Mesothelial cell of epicardium (in vitro differentiated cells): ENCODE measurements at places on chromosomes 6 and 20. TPM values are rescaled to one million over a fixed set of nuclear protein-coding genes. Genes with fewer than 3 reads are reported as not detected.

DNA sequence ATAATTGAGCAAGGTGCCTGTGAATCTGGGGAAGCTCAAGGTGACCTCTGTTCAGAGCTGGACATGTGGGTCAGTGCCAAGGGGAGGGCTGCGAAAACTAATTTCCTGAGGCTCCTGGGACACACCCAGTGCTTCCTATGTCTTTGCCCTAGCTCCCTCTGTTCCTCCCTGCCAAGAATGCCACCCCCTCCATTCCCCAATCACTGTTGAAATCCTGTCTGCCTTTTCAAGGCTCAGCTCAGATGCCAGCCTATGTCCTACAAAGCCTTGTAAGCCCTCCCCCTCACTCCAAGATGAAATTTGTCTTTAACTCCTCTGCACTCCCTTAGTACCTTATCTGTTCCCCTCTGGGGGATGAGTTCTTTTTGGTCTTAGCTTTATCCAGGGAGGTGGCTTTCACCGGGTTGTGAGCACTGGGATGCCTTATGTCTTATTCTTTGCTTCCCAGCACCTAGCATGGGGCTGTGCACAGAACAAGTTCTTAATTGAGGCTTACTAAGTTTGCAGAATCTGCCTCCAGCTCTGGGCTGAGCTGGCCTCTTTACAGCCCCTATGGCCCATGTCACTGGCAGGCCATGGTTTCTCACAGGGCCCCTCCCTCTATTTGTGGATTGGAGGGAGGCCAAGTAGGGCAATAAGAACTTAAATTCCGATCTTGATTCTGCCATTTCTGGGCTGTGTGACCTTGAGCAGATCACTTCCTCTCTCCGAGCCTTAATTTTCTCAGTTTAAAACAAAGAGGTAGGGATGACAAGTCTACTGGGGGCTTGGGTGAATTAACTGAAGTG, 51.5 kb upstream of the EPB41L1 start:
- H3K36me3 ChIP-seq = no peaks in the 10 kb centered on the region
- DNase-seq = no peak
- no peak overlapping the region for H3K4me3 ChIP-seq
- H3K4me1 ChIP-seq = peaks cover 14% of the 10 kb centered on the region
- H3K27me3 ChIP-seq = no peaks in the 10 kb centered on the region

DNA sequence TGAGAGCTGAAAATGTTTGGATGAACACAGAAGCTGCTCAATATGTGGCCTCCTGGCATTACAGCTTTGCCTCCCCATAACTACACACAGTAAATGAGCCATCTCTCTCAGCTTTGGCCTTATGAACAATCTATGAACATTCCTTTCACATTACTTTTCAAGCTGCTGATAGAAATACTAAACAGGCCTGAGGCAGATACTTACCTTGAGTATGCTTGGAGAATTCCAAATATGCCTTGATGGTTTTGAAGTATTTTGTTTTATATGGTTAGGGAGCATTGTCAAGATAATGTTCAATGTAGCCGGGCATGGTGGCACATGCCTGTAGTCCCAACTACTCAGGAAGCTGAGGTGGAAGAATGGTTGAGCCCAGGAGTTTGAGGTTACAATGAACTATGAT, 104.5 kb downstream of the CD24 start:
- peak overlapping the region; percentile 4 for H3K27ac ChIP-seq
- H3K27me3 ChIP-seq = no peaks in the 10 kb centered on the region
- peaks cover 7% of the 10 kb centered on the region for H3K36me3 ChIP-seq
- no peak for DNase-seq
- H3K4me3 ChIP-seq = no peak overlapping the region

DNA sequence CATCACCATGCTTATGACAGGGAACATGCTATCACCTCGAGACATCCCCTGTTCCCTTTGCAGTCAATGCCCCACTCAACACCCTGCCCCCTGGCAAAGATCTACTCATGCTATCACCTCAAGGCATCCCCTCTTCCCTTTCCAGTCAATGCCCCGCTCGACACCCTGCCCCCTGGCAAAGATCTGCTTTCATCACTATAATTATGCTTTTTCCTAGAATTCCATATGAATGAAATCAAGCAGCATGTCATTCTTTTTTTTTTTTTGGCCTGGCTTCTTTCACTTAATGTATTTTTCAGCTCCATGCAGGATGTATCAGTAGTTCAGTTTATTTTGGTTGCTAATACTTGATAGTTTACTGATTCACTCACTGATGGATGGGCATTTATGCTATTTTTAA, 554.9 kb downstream of the CDH26 start:
- no peak overlapping the region for H3K4me3 ChIP-seq
- H3K4me1 ChIP-seq = peaks cover 11% of the 10 kb centered on the region
- H3K27me3 ChIP-seq = peaks cover 5% of the 10 kb centered on the region
- H3K36me3 ChIP-seq = no peaks in the 10 kb centered on the region
- H3K27ac ChIP-seq = no peak overlapping the region

GRCh38 chr6:152478377-152479010, 158.7 kb downstream of the SYNE1 start:
- H3K27me3 ChIP-seq = no peaks in the 10 kb centered on the region
- H3K4me3 ChIP-seq = no peak overlapping the region
- no peaks in the 10 kb centered on the region for H3K4me1 ChIP-seq

- no peak overlapping the region for H3K27ac ChIP-seq
- no peak for DNase-seq
- no peaks in the 10 kb centered on the region for H3K27me3 ChIP-seq
- H3K4me3 ChIP-seq = no peak overlapping the region
These were observed 80.2 kb downstream of the MLIP start for GRCh38 chr6:54191461-54191860.

- H3K36me3 ChIP-seq = peaks cover 12% of the 10 kb centered on the region
- H3K4me3 ChIP-seq = no peak overlapping the region
- H3K4me1 ChIP-seq = no peaks in the 10 kb centered on the region
- DNase-seq = no peak
These were observed 368.1 kb downstream of the NRN1 start for GRCh38 chr6:5638666-5639065.

DNA sequence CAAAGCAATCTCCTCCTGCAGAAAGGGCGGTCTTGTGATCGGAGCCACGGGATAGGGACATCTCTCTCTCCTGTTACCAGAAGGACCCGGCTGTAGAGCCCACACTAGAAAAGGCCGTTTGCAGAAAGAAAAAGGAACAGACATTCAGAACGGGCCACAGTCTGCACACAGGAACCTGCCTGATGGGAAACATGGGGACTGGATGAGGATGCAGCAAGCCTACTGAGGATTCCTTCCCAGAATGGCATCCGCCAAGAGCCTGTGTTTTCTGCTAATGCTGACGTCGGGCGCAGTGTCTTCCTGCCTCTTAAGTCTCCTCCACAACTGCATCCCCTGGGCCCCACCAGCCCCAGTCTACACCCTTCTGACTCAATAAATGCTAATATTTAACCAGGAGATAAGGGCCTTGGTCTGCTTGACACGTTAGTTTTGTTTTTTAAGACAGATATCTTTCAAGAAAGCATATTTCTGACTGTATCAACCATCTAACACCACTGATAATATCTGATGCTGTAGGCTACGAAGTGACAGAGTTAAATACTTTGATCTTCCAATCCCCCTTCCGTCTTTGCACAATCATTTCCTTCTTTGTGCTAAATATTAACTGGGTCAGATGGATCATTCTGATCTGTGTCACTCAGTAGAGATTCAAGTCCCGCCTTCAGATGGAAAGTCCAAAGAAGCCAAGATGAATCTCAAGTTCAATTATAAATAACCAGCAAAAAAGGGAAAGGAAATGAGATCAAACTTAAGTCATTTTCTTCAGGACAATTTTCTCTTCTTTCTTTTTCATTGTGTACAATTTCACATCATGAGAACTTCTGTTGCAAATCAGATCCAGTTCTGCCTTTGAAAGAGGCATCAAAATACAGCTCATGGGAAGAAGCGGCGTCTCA, 20.7 kb downstream of the FAM50B start:
- H3K4me1 ChIP-seq = peaks cover 20% of the 10 kb centered on the region
- H3K27ac ChIP-seq = no peak overlapping the region
- H3K36me3 ChIP-seq = no peaks in the 10 kb centered on the region
- H3K27me3 ChIP-seq = no peaks in the 10 kb centered on the region
- no peak for DNase-seq

DNA sequence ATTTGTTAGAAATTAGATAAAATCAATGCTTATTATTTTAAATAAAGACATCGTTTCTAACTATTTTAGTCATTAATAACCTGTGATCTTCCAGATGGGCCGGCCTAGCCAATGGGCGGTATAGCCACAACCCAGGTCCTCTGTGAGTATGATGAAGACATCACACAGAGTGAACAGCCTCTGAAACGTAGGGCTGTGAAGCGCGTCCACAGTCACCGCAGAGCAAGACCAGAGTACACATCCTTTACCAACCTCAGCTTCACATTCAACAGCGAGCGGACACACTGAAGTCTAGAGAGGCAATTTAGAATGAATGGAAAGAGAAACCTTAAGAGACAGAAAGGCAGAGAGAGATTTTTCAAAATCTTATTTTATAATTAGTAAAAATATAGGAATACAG, 125.0 kb upstream of the RPS6KA2 start:
- no peaks in the 10 kb centered on the region for H3K36me3 ChIP-seq
- H3K27ac ChIP-seq = no peak overlapping the region
- peaks cover 14% of the 10 kb centered on the region for H3K4me1 ChIP-seq
- no peak for DNase-seq

DNA sequence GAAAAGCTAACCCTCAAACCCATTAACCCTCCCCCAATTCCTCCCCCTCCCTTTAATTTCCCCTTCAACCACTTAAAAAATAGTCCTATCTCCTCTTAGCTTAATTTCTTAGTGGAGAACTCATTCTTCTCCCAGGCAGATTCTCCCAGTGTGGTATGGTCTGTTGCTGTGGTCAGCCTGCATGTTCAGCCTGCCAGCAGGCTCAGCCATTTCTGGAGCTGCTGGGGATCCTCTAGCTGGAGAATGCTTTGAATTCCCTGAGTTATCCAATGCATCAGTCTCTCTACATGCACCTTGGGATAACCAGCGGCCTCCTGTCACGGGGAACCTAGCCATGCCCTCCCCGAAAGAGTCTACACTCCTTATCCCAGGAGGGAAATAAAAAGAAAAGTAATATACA, 375.4 kb upstream of the RSPO3 start:
- no peak overlapping the region for H3K27ac ChIP-seq
- no peaks in the 10 kb centered on the region for H3K27me3 ChIP-seq
- no peak for DNase-seq
- H3K4me1 ChIP-seq = peaks cover 26% of the 10 kb centered on the region
- H3K4me3 ChIP-seq = no peak overlapping the region
- H3K36me3 ChIP-seq = peaks cover 2% of the 10 kb centered on the region

DNA sequence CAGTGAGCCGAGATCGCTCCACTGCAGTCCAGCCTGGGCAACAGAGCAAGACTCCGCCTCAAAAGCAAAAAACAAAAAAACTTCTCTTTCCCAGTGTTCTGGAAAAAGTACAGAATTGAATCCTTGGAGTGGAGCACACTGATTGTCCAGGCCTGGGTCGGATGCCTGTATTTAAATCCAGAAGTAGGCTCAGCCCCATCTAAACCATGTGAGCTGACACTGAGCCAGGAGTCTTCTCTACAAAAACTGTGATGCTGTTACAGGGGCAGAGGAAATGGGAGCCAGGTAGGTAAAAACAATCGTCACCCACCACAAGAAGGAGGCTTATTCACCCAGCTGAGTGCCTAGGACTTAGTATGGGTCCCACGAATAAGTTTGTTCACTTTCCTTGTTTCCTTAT, 43.0 kb upstream of the PTPN1 start:
- H3K27ac ChIP-seq = no peak overlapping the region
- H3K36me3 ChIP-seq = no peaks in the 10 kb centered on the region
- H3K27me3 ChIP-seq = no peaks in the 10 kb centered on the region

GRCh38 chr20:52684905-52685304, 287.3 kb upstream of the TSHZ2 start:
- H3K4me1 ChIP-seq = no peaks in the 10 kb centered on the region
- no peak overlapping the region for H3K27ac ChIP-seq
- no peak overlapping the region for H3K4me3 ChIP-seq
- H3K27me3 ChIP-seq = peaks cover 64% of the 10 kb centered on the region
- H3K36me3 ChIP-seq = no peaks in the 10 kb centered on the region
- DNase-seq = no peak

DNA sequence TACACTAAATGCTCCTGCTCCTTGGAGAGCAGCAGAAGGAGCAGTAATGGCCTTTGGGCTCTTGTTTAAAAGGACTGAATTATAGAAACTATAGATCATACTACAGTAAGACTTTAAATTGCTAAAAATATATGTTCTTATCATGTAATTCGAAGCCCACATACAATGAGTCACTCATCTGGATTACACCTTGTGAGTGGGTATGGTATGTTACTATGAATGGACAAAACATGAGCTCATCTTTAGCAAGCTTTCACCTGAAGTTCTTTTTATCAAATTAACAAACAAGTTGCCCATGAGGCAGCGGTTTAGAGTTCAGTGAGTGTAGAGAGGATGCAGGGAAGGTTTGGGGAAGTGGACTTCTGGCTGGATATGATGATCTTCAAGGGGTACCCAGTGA, 114.4 kb upstream of the CCN2 start:
- peaks cover 3% of the 10 kb centered on the region for H3K36me3 ChIP-seq
- H3K4me1 ChIP-seq = peaks cover 9% of the 10 kb centered on the region
- no peak overlapping the region for H3K4me3 ChIP-seq
- DNase-seq = no peak
- no peaks in the 10 kb centered on the region for H3K27me3 ChIP-seq

DNA sequence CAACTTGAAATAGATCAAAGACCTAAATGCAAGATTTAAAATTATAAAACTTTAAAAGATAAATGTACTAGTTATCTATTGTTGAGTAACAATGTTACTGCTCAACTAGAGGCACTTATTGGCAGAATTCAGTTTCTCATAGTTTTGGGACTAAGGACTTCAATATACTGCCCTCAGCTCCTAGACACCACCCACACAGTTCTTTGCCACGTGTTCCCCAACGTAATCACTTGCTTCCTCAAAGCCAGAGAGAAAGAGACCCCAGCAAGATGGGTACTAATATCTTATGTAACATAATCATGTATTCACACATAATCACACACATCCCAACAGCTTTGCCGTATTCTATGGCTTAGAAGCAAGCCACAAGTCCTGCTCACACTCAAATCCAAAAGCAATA, 50.3 kb upstream of the SLC22A16 start:
- DNase-seq = no peak
- H3K27me3 ChIP-seq = peaks cover 28% of the 10 kb centered on the region
- no peak overlapping the region for H3K27ac ChIP-seq
- H3K4me3 ChIP-seq = no peak overlapping the region
- H3K36me3 ChIP-seq = no peaks in the 10 kb centered on the region

The PI16 gene
- total RNA-seq = not detected in 3 replicates

The LY6G6C gene
- 0.89 to 1.4 TPM (median 1.3 TPM) in 3 replicates for total RNA-seq

The RUNX2 gene
- 4.4 to 4.9 TPM (median 4.8 TPM) in 3 replicates for total RNA-seq

The IP6K3 gene
- 0.11 to 0.16 TPM in 2 of 3 replicates, not detected in the other for total RNA-seq

The PKHD1 gene
- 0.02 to 0.04 TPM (median 0.02 TPM) in 3 replicates for total RNA-seq

The CLPSL1 gene
- total RNA-seq = 0.40 TPM in 1 of 3 replicates, not detected in the others

The PGC gene
- not detected in 3 replicates for total RNA-seq

The CDH26 gene
- 0.49 to 0.88 TPM (median 0.71 TPM) in 3 replicates for total RNA-seq
